ENCODE measurements at places on chromosomes 1 and 21.

DNA sequence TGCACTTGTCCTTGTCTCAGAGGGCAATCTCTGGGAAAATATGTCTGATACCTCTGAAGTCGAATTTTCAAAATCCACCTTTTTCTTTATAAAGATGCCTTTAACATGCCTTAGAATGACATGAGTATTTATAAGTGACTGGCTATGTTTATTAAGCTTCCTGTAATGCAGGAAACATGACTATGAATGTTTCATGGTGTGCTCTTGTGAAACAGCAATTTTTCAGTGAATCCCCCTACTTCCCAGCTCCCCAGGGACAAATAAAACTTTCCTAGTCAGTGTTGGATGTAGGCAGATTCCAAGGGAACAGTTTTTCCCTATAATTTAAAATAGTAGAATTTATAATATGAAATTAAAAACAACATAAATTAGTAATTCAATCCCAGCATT lies 437.0 kb downstream of the LMO4 start:
- DNase-seq = no peak

- DNase-seq = no peak
Measured at GRCh38 chr1:67148516-67149178, 13.9 kb upstream of the C1orf141 start.

GRCh38 chr1:111084999-111085398 lies 54.9 kb downstream of the DRAM2 start:
- no peak for DNase-seq

DNA sequence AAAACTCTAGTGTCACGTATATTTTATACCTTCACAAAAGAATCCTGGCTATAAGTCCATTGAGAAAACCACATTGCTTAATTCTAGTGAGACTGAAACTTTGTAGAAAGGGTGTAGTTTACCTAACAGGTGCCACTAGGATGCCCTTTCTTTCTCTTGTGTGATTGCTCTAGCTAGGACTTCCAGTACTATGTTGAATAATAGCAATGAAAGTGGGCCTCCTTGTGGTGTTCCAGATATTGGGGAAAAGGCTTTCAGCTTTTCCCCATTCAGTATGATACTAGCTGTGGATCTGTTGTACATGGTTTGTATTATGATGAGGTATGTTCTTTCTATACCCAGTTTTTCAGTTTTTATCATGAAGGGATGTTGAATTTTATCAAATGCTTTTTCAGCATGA lies 39.7 kb upstream of the CHODL start:
- no peak for DNase-seq

DNA sequence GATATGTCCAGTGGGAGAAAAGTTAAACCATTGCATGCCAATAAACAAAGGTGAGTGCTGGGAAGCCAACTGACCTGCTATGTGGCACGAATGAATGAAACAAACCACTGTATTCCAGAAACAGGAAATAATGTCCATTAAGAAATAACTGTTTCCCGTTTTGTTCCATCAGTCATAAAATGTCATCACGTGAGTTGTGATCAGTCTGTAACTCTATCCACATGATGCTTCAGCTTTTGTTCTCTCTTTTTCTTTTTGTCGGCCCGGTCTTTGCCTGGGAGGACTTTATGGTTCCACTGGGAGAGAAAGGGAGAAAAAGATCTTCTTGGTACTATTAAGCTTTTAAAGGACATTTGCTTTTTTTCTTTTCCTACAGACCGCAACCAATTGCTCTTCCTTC lies 179.9 kb downstream of the TGFB2 start:
- DNase-seq = no peak

DNA sequence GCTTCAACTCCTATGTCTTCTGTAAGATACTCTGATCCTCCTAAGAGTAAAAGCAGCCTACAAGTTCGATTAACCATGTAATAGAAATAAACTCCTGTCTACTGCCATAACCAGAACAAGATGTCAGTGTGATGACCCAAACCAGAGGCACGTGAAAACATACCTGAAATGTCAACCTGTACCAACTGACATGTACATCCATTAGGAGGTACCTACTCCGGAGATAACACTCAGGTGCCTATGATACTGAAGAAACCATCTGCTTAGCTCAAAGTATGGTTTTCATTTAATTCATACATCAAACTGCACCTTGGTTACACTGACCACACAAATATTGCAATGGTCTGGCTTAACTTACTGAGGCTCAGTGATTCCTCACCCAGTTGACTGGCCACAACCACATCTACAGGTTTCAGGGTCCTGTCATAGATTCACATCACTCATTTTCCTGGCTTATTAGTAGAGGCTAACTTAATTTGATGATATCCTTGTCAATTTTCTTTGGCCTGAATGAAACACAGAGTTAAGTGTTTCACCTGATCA lies 4.4 kb downstream of the ITPKB start:
- DNase-seq = no peak

- no peak for DNase-seq
Measured at GRCh38 chr1:21337010-21337437, 46.8 kb upstream of the ECE1 start.

- DNase-seq = no peak
Measured at GRCh38 chr1:176029155-176029554, 177.9 kb downstream of the COP1 start.

Data from stimulated activated CD8-positive, alpha-beta memory T cell treated with anti-CD3 and anti-CD28 coated beads, Interleukin-4, amount 100 ng/mL, for 4 hours (primary cell).